Stimulated activated CD4-positive, alpha-beta T cell treated with anti-CD3 and anti-CD28 coated beads, Interleukin-2, amount 100 ng/mL, for 24 hours (primary cell): ENCODE measurements at places on chromosomes 1 and 21.

- DNase-seq, result no peak
These were observed 119.8 kb downstream of the PLA2G4A start for GRCh38 chr1:186948535-186948934.

DNA sequence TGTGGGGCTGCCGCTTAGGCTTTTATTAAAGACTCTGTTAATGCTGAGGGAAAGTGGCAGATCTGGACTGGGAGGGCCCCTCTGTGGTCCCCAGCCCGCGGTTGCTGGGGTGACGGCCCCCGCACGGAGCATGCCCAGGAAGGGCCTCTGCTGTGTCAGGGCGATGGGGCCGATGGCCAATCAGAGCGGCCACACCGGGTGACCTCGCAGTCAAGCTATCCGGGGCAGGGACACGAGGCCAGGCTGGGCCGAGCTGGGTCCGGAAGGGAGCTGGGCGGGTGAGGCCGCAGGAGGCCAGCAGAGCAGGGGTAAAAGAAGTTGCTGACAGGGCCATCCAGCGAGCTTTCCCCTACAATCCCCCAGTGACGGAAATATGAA lies 145.1 kb downstream of the CASZ1 start:
- no peak for DNase-seq

DNA sequence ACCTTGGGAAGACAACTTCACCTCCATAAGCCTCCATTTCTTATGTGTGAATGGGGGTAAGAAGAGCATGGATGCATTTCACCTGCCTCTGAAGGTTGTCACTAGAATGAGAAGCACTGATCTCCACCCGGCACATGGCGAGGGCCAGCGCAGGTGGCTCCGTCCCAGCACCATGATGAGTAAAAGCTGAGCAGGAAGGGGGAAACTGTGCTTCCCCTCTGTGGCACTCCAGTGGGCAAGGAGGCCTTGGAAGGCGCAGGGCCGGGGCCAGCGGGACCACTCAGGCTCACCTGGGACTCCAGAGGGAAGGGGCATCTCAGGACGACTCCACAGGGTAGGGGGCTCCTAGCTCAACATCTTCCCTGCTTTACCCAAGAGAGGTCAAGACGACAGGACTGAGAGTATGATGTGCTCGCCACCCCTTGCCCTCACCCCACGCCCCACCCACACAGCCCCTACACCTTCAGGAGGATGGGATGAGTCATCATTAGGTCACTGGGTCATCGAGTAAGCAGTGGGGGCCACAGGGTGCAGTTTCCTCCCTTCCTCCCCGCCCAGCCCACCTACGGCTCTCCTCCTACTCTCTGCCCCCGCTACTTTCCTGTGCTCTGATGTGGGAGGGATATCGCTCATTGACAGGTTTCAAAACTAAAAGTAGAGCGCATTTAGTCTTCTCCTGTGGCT lies 112.1 kb downstream of the HIVEP3 start:
- peak; percentile 68 for DNase-seq

DNA sequence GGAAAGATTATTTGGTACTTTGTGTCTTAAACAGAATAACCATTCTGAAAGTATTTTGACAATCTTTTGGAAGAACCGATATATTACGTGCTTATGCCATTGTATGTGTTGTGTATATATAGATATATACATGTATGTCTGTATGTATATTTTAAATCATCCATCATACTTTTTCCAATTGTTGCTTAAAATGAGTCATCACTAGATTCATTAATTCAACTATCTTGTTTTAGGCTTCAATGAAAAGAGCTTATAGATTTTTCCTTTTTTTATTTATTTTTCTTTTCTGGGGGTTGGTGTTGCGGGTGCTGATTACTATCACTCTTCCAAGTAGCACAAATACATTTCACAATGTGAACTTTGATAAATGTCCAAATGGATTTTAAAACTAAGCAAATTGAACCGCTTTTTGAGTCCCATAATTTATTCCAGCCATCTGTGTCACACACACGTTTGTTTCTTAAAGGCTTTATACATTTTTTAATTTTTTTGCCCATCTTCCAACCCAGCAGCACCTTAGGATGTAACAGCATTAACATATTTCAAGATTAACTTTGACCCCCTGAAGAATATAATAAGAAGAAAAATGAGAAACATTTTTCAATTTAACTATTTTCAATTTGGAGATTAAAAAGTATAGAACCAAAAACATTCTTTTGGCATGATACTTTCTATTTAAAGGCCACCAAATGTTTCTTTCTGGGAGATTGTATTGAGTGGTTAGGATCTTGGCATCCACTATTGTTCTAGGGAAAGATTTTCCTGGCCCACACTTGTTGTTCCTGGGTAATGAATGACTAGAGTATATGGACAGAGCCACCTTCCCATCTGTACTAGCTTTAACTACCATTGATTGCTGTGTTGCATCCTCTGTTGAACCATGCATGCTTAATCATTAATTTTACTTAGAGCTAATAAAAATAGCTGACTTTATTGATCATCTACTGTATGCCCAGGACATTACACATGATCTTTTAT lies 9.3 kb upstream of the DPYD start:
- no peak for DNase-seq

GRCh38 chr1:91697416-91697815 lies 188.5 kb downstream of the TGFBR3 start:
- DNase-seq, result peak; percentile 34

DNA sequence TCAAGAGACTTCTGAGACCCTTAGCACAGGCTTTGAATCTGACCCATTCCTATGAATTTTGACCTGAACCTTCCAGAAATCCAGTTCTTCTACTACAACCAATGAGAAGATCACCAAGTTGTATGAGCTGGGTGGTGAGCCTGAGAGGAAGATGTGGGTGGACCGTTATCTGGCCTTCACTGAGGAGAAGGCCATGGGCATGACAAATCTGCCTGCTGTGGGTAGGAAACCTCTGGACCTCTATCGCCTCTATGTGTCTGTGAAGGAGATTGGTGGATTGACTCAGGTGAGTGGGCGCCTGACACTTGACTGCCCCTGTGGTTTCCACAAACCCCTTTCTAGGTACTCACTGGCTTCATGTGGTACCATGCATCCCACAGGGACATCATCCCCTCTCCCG lies 20.0 kb upstream of the PIGV start:
- no peak for DNase-seq

DNA sequence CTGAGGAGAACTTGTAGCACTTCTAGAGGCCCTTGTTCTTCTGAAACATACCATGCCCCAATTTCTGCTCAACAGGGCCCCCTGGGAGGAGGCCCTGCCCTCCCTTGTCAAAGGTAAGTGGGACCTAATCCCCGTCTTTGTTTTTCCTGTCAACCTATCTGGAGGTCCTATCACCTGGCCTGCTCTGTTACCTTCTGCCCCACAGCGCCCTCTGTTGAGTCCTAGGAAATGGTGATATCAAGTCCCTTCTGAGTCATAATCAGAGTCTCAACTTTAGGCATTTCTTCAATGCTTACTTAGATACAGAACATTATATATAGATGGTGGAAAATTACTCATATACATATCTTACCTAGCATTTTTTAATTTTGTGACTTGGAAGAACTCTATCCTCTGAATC lies 28.2 kb upstream of the FCRL4 start:
- peak; percentile 12 for DNase-seq

DNA sequence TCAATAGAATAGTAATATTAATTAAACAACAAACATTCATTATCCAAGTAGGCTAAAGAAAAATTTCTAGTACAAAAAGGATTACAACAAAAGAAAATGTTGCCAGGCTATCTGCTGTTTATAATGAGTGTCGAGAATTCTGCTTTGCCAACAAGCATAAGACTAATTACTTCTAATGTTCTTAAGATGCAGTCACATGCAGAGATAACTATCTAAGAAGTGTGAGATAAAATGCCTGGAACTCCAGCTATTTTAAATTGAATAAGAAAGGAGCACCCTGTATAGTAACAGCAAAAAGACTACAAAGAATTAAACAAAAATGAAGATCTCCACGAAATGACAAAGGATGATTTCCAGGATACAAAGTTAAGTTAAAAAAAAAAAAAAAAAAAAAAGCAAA lies 59.9 kb downstream of the APP start:
- DNase-seq, result no peak

- DNase-seq, result no peak
These were observed 344.3 kb downstream of the MATN1 start for GRCh38 chr1:30378991-30379581.

GRCh38 chr21:38993561-38993960 lies 187.8 kb downstream of the ETS2 start:
- DNase-seq, result no peak

GRCh38 chr1:232439011-232439410 lies 190.9 kb downstream of the SIPA1L2 start:
- DNase-seq, result no peak

GRCh38 chr1:12371053-12371452 lies 141.2 kb downstream of the VPS13D start:
- DNase-seq, result no peak

- no peak for DNase-seq
These were observed 346.5 kb upstream of the PLD5 start for GRCh38 chr1:242870966-242871365.

DNA sequence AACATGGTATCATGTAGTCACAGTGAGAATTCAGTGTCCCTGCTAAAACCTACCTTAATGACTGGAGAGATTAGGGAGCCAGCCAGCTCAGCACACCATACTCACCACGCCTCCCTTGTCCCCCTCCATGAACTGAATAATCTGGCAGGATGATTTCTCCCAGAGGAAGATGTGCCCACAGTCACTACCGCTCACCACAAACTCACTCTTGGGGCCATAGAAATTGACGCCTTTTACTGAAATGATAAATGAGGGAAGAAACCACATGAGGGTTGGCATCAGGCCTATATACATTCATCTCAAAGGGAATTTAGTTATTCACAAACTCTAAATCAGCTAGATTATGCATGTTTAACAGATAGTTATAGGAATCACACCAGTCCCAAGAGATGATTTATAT lies 17.4 kb downstream of the PEA15 start:
- no peak for DNase-seq

- no peak for DNase-seq
These were observed 151.8 kb upstream of the ST6GALNAC5 start for GRCh38 chr1:76715474-76715873.

- no peak for DNase-seq
These were observed 88.6 kb downstream of the RIPK4 start for GRCh38 chr21:41678016-41678923.

GRCh38 chr1:222095606-222096475 lies 354.0 kb upstream of the DUSP10 start:
- DNase-seq, result peak; percentile 62

DNA sequence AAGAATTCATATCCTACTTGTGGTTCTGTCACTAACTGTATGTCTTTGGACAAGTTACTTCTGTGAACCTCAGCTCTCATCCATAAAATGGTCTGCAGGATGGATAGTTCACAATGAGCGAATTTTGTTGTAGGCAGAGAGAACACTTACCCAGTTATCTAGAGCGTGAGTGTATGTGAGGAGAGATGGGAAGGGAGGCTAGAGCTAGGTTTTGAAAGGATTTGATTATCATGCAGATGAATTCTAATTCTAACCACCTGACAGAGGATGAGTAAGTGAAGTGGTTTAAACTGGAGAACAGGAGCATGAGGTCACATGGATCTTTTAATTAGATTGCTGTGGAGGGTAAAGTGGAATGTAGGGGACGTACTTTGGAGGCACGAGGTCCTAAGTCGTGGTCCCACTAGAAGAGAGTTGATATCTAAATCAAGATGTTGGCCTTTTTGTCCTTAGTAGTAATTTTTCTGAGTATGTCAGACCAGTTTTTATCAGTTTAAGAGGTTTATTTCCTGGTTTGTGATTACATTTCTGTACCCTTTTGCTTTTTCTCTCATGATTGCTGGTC lies 5.0 kb downstream of the SUCO start:
- no peak for DNase-seq

GRCh38 chr1:152481869-152482664 lies 28.5 kb upstream of the LCE5A start:
- DNase-seq, result no peak

DNA sequence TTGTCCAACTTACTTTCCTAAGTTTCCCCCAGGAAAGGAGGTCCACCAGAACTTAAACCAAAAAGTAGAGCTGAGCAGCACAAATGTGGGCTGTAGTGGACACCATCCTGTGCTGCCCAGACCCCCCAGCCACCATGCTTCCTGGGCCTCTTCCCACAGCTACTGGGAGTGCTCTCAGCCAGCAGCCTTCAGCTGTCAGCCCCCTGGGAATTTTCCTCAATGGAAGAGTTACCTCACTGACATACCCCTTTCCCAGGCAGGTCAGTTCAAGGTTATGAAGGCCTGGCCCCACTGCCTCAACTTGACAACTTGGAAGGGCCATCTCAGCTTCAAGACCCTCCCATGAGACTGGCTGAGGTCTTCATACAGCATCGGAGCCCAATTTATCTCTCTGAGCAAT lies 47.7 kb downstream of the CDCP2 start:
- DNase-seq, result no peak

- DNase-seq, result no peak
These were observed 480.0 kb downstream of the PTPRU start for GRCh38 chr1:29716306-29716705.

DNA sequence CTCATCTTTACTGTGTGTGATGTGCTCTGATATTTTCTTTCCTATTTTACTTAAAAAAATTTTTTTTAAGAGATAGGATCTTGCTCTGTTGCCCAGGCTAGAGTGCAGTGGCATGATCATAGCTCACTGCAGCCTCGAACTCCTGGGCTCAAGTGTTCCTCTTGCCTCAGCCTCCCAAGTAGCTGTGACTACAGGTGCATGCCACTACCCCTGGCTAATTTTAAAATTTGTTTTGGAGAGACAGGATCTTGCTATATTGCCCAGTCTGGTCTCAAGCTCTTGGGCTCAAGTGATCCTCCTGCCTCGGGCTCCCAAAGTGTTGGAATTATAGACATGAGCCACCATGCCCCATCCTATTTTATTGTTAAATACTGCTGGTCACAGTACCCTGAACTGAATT lies 67.4 kb downstream of the FOXD2 start:
- DNase-seq, result no peak

DNA sequence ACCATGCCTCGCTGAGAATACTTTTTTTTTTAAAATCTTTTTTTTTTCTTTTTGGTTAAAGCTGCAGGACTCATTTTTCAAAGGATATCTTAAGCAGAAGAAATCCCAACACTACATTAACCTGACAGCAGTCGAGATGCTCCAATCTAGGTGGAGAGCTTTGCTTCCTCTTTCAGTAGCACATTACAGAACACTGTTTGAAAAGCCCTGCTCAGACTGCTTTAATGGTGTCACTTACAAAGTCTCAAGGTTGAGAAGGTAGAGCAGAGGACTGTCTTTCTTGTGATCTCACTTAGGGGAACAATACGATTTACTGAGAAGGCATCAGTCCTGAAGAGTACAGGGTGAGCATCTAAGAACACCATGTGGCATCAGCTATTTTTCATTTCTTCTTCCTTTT lies 21.0 kb upstream of the CPLANE2 start:
- no peak for DNase-seq
